Foreskin keratinocyte (primary cell): ENCODE measurements at places on chromosomes 5 and 9.
A peak's percentile ranks its signal among the peaks of the same experiment; 100 is the strongest.

DNA sequence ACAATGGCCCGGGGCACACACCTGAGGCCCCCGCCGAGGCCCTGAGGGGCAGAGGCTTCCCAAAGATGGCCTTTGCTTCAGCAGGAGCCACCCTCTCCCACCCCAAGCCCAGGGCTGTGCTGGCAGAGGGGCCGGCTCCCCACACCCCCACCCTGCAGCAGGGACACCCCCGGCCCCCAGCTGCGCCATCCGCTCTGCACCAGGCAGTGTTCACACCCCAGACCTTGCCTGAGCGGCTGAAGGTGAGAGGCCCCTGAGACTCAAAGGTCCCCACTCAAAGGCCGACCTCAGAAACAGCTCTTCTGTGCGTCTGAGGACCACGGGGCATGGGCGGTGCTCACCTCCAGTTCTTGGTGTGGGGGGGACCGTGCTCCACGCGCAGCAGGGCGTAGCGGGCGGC lies 37.6 kb downstream of the SLC12A7 start:
- DNase-seq, result no peak

DNA sequence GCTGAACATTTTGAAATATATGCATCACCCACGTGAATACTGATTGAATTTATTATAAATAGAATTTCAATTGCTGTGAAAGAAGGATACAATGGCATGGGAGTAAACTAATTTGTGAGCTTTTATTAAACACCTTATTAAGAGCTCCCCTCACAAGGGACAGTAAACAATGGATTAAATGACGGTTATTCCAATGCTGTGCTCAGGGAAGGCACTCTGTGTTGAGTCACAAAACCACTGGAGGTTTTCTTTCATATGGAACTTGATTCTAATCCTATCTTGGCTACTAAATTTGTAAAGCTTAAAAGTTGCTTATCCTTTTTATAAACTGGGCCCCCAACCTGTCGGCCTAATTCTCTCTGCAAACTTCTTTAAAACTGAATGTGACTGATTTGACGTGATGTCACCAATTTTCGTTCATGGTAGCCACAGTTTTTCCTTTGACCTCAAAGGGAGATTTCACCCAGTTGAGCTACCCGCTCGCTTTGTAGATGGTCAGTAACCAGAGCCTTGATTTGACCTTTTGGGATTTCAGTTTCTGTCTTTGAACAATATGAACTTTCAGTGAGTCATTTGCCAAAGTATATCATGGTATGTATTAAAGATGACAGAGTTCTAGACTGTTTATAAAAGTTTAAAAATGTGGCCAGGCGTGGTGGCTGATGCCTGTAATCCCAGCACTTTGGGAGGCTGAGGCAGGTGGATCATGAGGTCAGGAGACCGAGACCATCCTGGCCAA lies 61.3 kb upstream of the PIK3R1 start:
- no peak for DNase-seq

DNA sequence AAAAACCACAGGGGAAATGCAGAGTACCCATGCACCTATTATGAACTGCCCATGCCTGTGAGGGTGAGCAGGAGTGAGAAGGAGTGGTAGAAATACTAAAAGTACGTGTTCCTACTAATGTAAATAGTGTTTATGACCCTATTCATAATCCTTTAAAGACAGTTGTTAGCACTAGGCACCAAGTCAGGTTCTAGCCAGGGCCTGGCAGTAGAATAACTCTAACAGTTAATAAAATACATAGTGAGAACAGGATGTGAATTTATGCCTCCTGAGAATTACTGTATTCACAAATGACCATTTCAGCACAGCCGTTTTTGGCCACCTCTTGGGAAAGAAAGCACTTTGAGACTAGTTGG lies 103.2 kb upstream of the TARS1 start:
- DNase-seq, result no peak

GRCh38 chr5:39654715-39655114 lies 229.9 kb upstream of the DAB2 start:
- no peak for DNase-seq

DNA sequence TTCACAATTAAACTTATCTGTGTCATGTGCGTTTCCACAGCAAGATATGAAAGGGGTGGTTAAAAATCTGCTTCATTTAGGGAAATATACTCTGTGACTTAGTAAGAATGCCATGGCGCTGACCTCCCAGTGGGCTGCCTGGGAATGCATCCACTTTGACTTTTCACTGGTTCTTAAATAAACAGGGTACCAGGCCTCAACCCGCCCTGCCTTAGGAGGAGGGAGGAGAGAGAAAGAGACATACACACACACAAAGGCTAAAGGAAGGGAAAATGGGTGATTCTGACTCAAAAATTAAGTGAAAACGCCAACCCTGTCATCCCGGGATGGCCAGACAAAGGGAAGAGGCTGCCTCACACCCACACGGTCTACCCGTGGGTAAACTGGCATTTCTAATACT lies 122.1 kb downstream of the EBF1 start:
- no peak for DNase-seq

- DNase-seq, result no peak
These were observed 93.5 kb downstream of the GLDC start for GRCh38 chr9:6552033-6552432.

- DNase-seq, result no peak
These were observed 661 bp downstream of the NSMF start for GRCh38 chr9:137458194-137459151.

DNA sequence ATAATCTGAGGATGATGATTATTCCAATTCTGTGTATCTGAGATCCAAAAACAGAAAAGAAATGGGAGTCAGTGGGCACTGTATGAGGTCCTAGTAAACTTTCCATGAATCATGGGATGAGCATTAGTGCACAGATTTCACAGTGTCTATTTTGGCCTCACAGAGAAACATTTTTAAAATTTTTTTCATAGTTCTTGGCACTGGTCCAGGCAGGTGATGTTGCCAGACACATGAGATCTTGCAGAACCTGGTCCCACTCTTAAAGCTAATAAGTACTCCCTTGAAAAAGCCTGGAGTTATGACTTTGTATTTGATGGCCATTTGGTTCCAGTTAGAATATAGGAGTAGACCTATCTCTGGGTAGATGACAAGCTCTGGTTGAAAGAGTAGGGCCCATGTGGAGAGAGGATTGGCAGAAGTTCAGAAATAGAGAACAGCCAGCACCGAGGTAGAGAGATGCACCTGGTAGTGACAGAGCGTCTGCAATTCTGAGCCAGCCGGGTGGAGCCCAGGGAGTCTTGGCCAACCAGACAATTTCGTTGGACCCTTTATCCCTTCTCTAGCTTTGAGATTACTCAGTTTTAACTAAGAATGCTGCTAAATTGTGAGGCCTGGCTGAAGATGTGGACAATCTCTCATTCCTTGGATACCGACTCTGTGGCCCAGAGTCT lies 6.3 kb upstream of the TNFSF15 start:
- DNase-seq, result peak; percentile 60

DNA sequence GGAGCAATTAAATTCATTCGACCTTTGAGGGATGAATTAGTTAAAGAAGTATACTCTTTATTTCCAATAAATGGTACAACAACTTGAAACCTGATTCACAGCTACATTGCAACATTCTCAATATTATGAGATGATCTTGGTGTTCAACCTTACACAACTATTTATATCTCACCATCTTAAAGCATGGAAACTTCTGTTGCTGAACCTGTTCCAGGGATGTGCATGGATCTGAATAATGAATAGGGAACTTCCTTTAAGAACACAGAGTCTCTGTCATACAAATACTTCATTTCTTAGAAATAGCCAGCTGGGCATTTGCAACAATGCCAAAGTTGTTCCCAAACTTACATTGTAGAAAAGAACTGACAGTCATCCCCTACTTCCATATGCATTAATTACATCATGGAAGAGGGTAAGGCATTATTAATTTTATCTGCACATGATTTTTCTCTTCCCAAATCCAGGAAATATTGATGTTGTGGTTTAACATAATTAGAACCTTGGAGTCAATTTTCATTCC lies 39.8 kb upstream of the CCDC112 start:
- peak; percentile 38 for DNase-seq

- DNase-seq, result no peak
These were observed 28.2 kb downstream of the CETN3 start for GRCh38 chr5:90381213-90381929.

DNA sequence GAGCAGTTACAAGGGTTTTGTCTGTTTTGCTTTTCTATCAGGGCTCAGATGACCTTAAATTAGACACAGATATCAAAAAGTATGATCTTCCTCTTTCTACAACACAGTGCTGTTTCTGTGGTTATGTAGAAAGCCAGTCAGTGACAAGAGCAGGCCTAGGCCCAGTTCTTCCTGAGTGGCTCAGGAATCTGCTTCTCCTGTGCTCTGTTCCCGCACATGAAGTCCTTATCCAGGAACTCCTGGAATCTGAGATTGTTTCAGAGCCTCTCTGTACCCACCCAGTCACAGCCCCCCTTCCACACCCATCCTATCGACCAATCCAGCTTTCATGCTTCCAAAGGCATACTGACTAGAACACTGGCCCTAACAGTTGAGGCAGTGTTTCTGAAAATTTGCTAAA lies 40.4 kb upstream of the SMU1 start:
- no peak for DNase-seq

GRCh38 chr9:91177661-91178280 lies 183.9 kb downstream of the AUH start:
- DNase-seq, result peak; percentile 88
